ENCODE measurements at places on chromosomes 6 and 20.

- DNase-seq, result no peak
These were observed 63.7 kb upstream of the SHLD1 start for GRCh38 chr20:5686384-5687105.

GRCh38 chr6:106553440-106553839 is 75.9 kb downstream of the RTN4IP1 start:
- DNase-seq, result no peak

DNA sequence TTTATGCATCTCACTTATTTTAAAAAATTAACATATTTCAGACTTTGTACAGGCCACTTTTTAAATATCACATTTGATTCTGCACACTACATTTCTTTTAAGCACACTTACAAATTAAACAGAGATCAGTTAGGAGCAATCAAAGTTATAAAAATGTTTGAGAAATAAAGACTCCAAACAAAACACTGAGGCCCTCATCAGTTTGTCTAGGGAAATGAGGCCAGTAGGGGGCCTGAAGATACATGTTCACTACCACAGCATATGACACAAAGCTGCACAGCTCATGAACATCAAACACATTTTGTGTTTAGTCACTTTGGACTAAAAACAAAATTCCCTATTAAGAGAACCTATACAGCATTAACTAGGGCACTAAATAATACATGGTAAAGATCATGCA is 180.5 kb downstream of the PDE7B start:
- no peak for DNase-seq

GRCh38 chr6:99602520-99603420 is 3.9 kb upstream of the PRDM13 start:
- no peak for DNase-seq

DNA sequence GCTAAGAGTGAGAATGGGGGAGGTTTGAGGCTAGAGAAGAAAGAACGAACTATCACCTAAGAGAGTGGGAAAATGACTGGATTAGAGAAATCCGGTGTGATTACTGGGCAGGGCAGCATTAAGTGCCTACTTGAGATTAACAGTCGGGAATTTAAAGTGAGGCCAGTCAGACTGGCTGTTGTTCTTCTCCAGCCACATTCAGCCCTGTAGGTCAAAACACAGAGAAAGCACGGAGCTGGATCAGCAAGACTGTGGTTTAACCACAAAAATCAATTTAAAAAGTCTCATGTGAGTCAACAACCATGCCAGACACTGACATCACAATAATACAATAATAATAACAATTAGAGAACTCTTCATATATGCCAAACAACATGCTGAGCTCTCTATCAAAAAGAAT is 301.9 kb upstream of the SGK1 start:
- DNase-seq, result peak; percentile 31

- DNase-seq, result no peak
These were observed 545 bp upstream of the ASCC3 start for GRCh38 chr6:100881707-100882040.

DNA sequence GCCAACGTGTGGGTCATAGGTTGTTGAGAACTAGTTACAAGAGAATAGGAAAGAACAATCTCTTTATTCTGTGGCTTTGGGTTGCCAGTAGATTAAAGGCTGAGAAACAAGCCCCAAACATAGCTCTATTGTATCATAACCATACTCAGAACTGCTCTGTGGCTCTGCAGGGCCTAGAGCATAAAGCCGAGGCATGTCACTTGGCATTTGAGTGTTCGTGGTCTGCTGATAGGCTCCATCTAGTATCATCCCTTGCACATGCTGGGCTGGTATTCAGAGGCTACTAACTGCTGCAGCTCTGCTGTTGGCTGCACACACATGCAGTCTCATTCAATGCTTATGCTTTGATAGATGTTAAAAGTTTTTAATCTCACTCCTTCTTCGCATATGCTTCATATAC is 157.9 kb downstream of the OGFRL1 start:
- no peak for DNase-seq

GRCh38 chr20:36541768-36542488 is 609 bp downstream of the MYL9 start:
- DNase-seq, result no peak

DNA sequence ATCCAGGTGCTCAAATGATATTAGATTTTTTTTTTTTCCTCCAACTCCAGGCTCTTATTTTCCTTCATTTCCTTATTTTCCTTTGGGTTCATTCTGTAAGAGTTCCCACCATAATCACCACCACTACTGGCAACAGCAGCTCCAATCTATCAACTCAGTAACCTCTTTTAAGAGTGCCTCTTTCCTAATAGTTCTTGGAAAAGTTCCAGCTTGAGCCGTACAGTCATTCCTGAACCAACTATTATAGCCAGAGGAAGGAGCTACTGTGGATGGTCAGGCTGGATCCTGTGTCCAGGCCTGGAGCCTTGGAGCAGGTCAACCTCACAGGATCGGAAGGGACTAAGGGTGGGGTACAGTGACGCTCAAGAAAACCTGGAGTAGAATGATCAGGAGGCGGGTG is 4.2 kb upstream of the ANGPT4 start:
- no peak for DNase-seq

- no peak for DNase-seq
These were observed 227.1 kb downstream of the NFATC2 start for GRCh38 chr20:51315390-51315789.

DNA sequence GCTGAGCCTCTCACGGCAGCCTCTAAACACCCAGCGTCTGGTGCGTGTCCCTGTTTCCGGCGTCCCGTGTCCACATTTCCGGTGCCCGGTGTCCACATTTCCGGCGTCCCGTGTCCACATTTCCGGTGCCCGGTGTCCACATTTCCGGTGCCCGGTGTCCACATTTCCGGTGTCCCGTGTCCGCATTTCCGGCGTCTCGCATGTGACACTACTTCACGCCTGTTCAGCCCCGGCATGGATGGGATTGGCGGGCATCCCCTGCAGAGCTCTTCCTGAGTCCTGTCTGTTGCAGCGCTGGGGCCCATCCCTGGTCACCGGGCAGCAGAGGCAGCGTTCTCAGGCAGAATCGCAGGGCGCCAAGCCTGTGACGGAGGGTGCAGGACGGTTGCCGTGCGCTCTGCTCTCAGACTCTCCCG is 3.2 kb downstream of the FRMD1 start:
- DNase-seq, result no peak

GRCh38 chr6:86789779-86790411 is 147.4 kb upstream of the HTR1E start:
- no peak for DNase-seq

GRCh38 chr20:33674294-33675135 is at the start of gene NECAB3:
Gene NECAB3 (minus strand): TSS chr20:33674428. CDS start chr20:33674352, 76 bp downstream.
- DNase-seq, result no peak

GRCh38 chr6:134525190-134525868 is 207.4 kb upstream of the SGK1 start:
- DNase-seq, result no peak

DNA sequence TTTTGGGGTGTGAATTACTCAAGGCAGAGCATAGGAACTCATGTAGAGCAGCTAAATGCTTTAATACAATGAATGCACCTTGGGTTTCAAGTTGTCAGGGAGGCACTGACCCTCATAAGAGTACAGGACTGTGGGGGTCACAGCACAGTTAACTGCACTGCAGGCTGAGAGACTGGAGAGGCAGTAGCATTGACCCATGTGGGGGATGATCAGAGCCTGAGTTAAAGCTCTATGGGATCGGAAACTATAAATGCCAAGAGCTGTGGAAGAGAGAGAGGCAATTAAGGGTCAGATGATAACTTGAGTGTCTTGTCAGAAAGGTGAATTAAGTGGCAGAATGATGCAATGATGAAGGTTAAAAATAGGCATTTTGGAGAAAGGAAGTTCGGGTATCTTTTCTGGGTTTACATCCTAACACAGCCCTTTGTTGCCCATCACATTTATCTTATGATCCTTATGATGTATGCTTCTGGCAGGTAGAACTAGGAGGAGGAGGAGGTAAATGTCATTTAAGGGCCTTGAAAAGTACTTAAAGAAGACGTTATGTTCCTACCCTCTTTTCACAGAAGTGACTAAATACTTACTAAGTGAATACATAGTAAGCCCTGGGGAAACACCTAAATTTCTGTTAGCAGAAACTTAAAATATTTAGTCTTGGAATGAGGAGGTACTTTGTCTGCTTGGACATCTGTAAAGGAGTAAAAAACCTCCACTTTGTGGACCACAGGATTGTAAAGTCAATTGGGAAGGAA is 24.2 kb downstream of the LRRC1 start:
- no peak for DNase-seq

- DNase-seq, result no peak
These were observed 60.8 kb upstream of the EDN1 start for GRCh38 chr6:12229332-12229731.

DNA sequence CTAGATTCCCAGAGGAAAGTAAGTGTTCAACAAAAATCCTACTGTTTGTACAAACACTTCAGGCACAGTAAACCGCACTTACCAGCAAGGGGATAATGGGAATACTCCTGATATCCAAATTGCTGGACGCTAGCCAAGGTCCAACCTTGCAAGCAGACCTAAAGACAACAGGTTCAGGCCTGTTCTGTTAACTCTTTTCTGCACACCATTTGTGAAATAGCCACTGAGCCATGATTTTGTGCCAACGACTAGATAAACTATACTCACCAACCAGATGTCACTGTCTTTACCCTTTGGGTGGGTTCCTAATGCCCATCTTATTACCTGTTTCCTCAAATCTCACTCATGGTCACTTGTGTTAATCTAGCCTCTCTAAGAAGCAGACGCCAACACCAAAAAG is 43.5 kb downstream of the GOPC start:
- no peak for DNase-seq

DNA sequence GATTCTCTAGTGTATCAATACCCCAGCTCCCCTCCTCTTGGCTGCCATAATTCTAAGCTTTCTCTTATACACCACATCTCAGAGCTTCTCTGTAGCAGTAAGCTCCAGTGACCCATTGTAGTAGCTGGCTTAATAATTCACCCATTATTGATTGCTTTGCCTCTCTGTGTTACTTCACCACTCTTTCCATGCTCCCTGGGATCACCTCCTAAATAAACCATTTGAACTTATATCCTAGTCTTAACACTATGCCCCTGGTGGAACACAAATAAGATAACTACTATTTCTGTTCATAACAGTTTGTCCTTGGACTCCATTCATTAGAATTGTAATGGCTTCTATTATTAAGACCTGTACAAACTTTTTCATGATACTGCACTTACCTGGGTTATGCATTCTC is 758.9 kb downstream of the KIF16B start:
- DNase-seq, result no peak

- peak; percentile 28 for DNase-seq
These were observed 42.0 kb upstream of the MCHR2 start for GRCh38 chr6:100035873-100036653.

- DNase-seq, result no peak
These were observed 689.9 kb upstream of the CITED2 start for GRCh38 chr6:140064366-140064765.

DNA sequence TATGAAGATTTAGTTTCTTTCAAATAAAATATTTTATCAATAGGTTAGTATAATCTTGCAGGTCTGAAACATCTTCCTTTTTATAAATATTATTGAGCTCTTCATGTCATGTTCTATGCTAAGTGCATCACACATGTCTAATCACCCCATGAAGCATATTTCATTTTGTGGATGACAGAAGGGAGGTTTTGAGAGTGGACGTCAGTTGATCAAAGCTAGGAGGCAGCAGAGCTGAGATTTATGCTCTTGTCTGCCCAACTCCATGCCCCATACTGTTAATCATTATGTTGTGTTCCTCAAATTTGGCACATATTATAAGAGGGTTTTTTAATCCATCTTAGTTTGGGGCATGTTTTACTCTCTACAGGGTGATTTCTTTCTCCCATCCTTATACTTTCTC is 22.7 kb downstream of the DSE start:
- no peak for DNase-seq

DNA sequence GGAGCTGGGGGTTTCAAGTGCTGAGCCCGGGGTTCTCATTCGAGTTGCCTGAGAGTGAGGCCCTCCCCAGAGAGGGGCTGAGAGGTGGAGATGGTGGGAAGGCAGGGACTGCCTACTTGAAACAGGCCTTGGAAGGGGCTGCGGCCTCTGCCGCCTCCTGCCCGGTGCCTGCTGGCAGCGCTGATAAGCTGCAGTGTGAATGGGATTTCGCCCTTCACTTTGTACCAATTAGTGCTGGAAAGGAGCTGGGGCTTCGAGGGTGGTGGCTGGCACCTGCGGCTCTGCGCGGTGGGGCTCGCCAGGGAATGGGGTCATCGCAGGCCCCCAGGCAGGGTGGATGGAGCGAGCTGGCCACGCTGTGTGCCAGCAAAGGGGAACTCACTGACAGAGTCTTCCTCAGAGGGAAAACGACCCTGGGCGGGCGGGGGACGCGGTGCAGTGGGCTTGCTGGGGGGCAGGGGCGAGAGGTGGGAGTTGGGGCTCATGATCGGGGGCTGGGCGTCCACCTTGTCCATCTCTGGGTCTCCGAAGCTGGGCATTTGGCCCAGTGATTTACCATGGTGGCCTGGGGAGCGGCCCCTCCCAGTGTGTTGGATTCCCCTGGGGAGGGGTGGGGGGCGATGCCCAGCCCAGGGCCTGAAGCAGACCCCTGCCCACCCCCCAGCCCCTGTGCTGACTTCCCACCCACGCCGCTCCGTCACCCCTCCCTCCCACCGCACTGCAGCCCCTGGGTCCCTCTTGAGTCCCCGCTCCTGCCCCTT is 22.9 kb downstream of the COL20A1 start:
- no peak for DNase-seq

- no peak for DNase-seq
These were observed 5.5 kb downstream of the ROMO1 start for GRCh38 chr20:35704514-35705261.

All from kidney epithelial cell (primary cell).